RPMI8226 (cell line): ENCODE measurements at places on chromosomes 12 and 14.

- no peak for DNase-seq
These were observed 91.1 kb upstream of the FUT8 start for GRCh38 chr14:65321370-65321875.

- no peak for DNase-seq
These were observed 44.4 kb downstream of the DGLUCY start for GRCh38 chr14:91158091-91158790.

DNA sequence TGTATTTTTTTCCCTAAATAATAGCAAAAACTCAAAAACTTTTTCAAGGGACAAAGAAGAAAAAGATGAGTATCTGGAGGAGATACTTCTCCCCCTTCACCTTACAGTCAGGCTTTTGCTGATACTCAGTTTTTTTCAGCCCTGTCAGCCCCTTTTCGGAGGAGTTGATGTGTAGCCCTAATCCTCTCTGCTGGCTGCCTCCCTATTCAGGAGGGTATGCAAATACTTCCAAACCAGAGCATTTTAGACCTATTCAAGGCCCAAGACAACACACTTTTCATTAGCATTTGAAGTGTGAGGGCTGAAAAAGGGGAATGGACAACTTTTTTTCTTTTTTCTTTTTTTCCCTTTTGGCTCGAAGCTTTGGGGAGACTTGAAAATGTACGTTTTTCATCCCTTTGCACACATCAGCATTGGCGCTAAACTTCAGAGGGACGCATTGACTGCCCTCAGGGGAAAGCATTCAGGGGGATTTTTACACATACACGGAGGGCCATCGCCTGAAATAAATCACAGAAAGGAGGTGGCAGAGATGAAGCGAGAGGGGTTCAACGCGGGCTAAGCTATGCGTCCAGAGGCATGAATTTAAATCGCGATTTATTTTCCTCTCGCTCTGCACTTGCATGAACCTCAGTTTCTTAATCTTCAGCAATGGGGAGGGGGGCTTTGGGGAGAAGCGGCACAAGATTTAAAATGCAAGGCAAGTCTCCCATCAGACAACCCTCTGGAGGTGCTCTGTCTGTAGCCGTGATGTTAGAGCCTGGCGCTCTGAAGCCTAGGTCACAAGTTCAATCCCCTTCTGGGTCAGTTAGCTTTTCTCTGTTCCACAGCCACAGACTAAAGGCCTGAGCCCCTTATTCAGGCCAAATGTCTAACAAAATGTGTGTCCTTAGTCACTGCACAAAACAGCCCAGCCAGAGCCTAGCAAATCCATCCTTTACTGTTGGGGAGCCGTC is 86.3 kb downstream of the ASCL1 start:
- DNase-seq: peak; percentile 4

DNA sequence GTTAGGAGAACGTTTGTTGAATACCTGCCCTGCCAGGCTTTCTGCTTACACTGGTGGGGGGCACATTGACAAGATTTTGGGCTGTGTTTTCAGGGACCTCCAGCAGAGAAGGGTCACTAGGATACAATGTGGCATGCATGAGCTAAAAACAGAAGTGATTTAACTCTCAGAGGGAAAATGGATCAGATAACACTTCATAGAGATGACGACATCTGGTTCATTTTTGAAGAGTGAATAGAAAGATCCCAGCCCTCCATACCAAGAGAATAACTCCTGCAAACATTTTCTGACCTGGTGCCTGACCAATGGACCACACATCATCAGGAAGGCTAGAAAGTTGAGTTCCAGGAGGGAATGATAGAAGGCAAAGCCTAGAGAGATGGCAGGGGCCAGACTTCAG is 33.7 kb downstream of the CKB start:
- DNase-seq: no peak

GRCh38 chr14:43765474-43765873 is 741.6 kb downstream of the FSCB start:
- no peak for DNase-seq

DNA sequence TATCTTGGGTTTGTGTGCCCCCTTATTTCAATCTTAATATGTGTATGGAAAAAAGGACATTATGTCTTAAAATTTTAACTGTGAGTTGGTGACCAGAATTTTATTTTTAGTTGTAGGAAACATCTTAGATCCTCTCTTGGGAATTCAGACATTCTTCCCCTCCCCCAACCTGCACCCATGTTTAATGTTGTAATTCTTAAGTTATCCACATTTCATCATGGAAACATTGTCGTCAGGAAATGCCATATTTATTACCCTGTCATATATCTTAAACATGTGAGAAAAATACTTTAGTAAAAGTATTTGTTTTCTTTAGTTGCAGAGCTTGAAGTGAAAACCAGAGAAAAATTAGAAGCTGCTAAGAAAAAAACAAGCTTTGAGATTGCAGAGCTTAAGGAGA is 30.3 kb downstream of the YEATS4 start:
- DNase-seq: no peak

- DNase-seq: no peak
These were observed 75.8 kb downstream of the DAD1 start for GRCh38 chr14:22513066-22513812.

DNA sequence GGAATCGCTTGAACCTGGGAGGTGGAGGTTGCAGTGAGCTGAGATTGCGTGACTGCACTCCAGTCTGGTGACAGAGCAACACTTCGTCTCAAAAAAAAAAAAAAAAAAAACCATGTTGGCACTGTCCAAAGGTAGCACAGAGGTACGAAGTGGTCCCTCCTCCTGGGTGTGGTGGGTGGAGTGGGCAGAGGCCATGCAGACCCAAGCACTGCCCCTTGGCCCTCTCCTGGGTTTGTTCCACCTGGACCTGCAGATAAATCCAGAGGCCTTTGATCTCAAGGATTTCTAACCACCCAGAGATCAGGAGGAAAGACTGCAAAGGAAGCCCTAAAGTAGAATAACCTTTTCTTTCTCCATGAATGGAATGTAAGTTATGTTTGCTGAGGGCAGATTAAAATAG is 8.7 kb upstream of the GALNT6 start:
- no peak for DNase-seq

GRCh38 chr14:56117765-56118610 is at the start of gene PELI2:
Gene PELI2 (plus strand): TSS chr14:56118411. CDS start chr14:56118661, 250 bp downstream.
- peak; percentile 51 for DNase-seq

- no peak for DNase-seq
These were observed 4.3 kb downstream of the FRS2 start for GRCh38 chr12:69474456-69474855.
